IMR-90 (cell line): ENCODE measurements at places on chromosomes 2 and 18. TPM values are rescaled to one million over a fixed set of nuclear protein-coding genes. Genes with fewer than 3 reads are reported as not detected.
A peak's percentile ranks its signal among the peaks of the same experiment; 100 is the strongest.

- no peak for DNase-seq
These were observed 128.9 kb upstream of the ITGB6 start for GRCh38 chr2:160328811-160329527.

DNA sequence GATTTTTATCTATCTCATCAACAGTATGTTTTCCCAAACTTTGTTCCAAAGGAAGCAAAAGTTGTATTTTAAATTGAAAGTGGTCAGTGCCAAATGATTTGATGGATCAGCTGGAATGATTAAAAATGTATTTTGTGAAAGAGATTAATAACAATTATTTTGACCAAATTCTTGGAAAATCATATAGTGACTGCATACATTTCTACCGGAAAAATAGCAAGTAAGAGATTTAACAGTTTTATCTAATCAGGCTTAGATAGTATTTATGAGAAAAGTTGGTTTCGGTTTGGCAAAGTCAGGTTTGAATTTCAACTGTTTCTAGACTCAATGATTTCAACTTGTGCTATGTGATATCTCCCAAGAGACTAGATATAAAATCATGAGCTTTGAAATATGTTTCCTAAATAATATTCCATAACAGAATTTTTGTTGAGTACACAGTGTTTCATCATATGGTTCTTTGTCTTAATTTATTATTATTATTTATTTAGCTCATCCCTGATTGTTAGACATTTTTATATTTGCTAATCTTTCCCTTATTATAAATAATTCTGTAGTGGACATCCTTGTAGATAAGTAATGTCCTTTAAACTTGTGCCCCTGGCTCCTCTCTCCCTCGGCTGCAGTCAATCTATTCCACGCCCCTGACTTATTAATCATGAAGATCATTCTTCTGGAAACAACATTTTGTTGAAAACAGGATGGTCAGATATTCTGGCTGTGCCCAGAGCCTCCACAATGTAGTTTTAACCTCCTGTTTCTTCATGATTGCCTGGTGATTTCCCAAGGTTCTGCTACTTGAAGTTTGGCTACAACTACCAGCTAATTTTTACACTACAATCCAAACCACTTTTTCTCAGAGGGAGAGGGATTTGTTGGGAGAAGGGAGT lies 520.7 kb upstream of the TCF4 start:
- no peak for DNase-seq

- peak; percentile 99 for DNase-seq
These were observed 151.3 kb downstream of the ZFP36L2 start for GRCh38 chr2:43075054-43075593.

DNA sequence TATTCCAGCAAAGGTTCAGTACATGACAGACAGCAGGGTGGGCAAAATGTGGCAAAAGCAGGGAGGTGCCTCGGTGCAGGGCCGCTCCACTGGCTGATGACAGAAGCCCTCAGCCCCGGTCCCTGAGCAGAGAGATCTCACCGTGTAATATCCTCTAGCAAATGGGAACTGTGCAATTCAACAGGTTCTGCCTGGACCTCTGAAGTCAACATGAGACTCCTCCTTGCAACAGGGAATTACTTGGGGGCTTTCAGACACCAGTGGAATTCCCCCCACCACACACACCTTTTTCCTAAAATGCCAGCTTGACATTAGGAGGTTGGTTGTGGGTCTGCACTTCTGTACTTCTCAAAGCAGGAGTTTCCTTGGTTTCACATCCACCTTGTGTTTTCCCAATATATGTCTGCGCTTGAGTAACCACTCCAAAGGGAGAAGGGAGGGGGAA lies 50.8 kb downstream of the SPRED2 start:
- DNase-seq, result no peak

DNA sequence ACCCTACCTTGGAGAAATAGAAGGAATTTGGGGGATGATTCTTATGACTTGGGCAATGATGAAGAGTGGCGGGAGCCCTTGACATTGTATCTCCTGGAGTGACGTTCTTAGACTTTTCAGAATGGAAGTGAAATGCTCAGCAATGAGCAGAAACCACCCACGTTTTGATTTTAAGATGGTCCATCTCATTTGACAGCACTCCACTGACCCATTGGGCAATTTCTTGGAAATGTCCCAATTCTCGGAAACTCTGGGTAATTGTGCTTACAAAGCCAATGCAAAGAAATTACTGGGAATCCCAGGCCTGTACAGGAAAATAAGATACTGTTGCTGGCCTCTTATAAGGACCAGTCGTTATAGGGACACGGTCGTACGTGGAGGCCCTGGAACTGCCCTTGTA lies 170.0 kb upstream of the COPS8 start:
- DNase-seq, result no peak

- DNase-seq, result no peak
These were observed 25.7 kb downstream of the CYP27C1 start for GRCh38 chr2:127194447-127194846.

GRCh38 chr2:5530011-5530696 lies 162.0 kb upstream of the SOX11 start:
- no peak for DNase-seq

Gene GALNT5
- polyA plus RNA-seq, result 28.9 and 36.3 TPM in 2 replicates

DNA sequence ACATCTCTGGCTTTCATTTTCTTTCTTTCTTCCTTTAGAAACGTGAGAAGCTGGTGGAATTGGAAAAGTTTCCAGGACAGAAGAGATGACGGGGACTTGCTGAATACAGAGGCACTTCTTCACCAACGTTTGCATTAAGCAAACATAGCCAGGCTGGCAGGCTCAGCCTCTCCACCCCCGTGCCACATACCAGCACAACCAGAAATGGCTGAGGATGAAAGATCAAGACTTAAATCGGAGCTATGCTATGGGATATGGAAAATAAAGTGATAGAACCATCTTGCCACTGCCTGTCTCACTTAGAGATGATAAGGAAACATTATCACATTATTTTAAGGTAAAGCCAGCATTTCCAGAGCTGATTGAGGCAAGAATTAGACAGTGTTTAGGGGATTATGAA lies 483.3 kb downstream of the BCL11A start:
- DNase-seq, result no peak
